ENCODE measurements at places on chromosomes 13 and 19. TPM values are rescaled to one million over a fixed set of nuclear protein-coding genes. Genes with fewer than 3 reads are reported as not detected.

DNA sequence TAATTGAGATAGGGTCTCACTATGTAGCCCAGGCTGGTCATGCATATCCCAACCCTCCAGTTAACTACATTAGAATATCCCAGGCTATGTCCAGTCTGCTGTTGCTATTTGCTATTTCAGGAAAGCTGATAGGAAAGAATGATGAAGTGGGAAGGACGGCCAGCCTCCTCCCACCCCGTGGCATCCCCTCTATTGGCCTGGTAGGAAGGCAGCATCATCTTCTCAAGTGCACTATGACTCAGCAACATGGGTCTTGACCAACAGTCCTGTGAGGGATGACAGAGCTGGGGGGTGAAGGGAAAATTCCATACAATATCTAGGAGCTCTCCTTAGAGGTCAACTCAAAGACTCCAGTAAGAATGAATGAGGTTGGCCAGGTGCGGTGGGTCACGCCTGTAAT lies 48.0 kb upstream of the ABCC4 start:
- no peaks in the 10 kb centered on the region for H3K4me1 ChIP-seq
- no peak overlapping the region for H3K27ac ChIP-seq
- H3K27me3 ChIP-seq: no peaks in the 10 kb centered on the region
- DNase-seq: no peak
- no peaks in the 10 kb centered on the region for H3K36me3 ChIP-seq

- H3K4me3 ChIP-seq: no peak overlapping the region
- H3K4me1 ChIP-seq: peaks cover 4% of the 10 kb centered on the region
- no peak overlapping the region for H3K27ac ChIP-seq
- H3K36me3 ChIP-seq: no peaks in the 10 kb centered on the region
These were observed 10.2 kb upstream of the CBLC start for GRCh38 chr19:44767295-44768180.

Gene ZNF540
- total RNA-seq: 3.0 TPM

GRCh38 chr19:6074709-6075403 lies 35.4 kb downstream of the RFX2 start:
- no peak overlapping the region for H3K27ac ChIP-seq
- DNase-seq: no peak
- no peaks in the 10 kb centered on the region for H3K4me1 ChIP-seq
- no peaks in the 10 kb centered on the region for H3K27me3 ChIP-seq

Gene NEK5
- total RNA-seq: 0.73 TPM

DNA sequence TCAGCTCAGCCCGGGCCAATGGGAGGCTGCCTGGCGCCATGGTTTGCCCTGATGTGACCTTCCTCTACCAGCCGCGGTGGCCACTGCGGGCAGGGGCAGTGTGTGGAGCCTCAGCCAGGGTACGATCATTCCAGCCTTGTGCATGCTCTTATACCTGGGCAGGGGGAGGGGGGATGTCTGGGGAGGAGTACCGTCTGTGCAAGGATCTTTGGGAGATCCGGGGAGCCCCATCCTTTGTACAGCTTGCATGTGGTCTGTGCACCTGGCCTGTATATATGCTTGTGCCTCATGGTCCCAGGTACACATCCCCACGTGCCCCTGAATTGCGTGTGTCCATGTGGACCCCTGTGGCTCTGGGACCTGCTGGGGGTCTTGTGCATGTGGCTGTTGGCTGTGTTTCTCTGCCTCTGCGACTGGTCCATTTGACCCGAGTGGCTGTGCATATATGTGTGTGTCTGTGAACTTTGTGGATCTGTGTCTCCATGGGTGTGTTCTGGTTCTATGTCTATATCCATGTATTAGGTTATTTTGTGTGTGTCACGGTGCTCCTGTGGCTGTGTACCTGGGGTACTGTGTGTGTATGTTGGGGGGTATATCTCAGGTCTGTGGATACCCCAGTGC lies 12.8 kb upstream of the NANOS3 start:
- H3K4me1 ChIP-seq: peaks cover 10% of the 10 kb centered on the region
- H3K36me3 ChIP-seq: no peaks in the 10 kb centered on the region
- DNase-seq: no peak

GRCh38 chr19:47798904-47799266 lies 5.5 kb downstream of the TPRX1 start:
- no peaks in the 10 kb centered on the region for H3K4me1 ChIP-seq
- no peak overlapping the region for H3K27ac ChIP-seq
- no peak for DNase-seq
- no peaks in the 10 kb centered on the region for H3K36me3 ChIP-seq
- no peak overlapping the region for H3K4me3 ChIP-seq
- no peaks in the 10 kb centered on the region for H3K27me3 ChIP-seq

DNA sequence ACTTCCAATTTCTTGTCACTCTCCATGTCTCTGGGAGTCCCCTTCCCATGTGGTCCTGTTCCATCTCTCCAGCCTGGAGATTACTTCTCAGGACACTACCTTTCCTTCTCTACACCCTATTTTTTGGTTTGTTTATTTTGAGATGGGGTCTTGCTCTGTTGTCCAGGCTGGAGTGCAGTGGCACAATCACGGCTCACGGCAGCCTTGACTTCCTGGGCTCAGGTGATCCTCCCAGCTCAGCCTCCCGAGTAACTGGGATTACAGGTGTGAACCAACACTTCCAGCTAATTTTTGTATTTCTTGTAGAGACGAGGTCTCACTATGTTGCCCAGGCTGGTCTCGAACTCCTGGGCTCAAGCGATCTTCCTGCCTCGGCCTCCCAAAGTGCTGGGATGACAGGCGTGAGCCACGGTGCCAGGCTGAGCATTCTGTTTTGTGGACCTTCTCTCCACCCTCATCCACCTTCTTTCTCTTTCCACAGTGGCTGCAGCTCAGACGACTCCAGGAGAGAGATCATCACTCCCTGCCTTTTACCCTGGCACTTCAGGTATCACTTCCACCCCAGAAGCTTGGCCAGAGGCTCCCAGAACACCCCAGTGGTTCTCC lies 644 bp downstream of the HCST start:
- no peak for DNase-seq
- H3K4me3 ChIP-seq: peak overlapping the region; percentile 72
- H3K36me3 ChIP-seq: no peaks in the 10 kb centered on the region
- peaks cover 30% of the 10 kb centered on the region for H3K4me1 ChIP-seq
- peak overlapping the region; percentile 75 for H3K27ac ChIP-seq
- no peaks in the 10 kb centered on the region for H3K27me3 ChIP-seq

DNA sequence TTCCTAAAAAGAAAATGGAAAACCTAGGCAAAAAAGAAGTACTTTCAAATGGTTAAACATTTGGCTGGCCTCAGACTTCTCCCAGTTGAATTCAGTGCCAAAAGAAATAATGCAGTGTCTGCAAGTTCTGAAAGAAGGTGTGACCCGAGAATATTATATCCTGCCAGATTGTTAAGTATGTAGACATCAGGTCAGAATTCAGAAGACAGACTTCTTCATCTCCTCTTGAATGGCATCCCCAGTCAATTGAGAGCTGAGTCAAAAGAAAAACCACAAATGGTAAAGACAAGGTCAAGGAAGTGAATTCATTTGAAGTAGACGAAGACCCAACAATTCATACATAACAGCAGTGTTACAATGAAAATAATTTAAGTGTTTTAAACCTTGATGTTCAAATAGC lies 194.5 kb downstream of the NBEA start:
- no peaks in the 10 kb centered on the region for H3K4me1 ChIP-seq
- no peaks in the 10 kb centered on the region for H3K27me3 ChIP-seq
- DNase-seq: no peak
- H3K36me3 ChIP-seq: no peaks in the 10 kb centered on the region
- H3K4me3 ChIP-seq: no peak overlapping the region

DNA sequence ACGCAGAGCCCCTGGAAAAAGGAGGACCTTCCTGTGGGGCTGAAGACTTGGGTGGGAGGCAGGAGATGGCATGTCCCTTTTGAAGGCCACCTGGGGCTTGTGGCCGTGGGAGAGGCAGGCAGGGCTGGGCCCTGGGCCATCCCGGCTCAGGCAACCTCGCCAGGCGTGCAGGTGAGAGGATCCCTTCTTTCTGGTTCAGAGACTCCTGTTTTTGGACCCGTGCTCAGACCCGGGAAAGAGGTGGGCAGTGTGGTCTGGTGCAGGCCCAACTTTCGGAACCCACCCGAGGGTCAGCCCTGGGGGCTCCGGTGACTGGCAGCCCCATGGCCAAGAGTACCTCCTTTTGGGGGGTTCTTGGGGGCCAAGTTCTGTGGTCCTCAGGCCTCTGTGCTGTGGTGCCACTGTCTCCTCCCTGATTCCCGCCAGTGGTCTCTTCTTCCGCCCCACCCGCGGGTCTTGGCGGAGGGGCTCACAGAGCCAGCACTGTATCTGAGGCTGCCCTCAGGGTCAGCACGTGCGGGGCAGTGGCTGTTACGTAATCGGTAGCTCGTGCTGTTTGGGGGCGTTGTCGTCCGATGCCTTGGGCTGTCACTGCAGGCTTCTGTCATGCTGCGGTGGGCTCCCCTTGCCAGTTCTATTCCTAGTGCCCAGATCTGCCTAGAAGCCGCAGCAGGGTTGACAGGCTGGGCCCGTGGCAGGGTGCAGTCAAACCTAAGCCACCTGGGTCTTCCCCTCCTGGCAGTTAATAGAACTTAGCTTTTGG lies 42.7 kb downstream of the KDM4B start:
- no peaks in the 10 kb centered on the region for H3K4me1 ChIP-seq
- H3K36me3 ChIP-seq: no peaks in the 10 kb centered on the region
- DNase-seq: no peak
- no peaks in the 10 kb centered on the region for H3K27me3 ChIP-seq

GRCh38 chr13:74586847-74587246 lies 452.6 kb upstream of the KLF12 start:
- no peaks in the 10 kb centered on the region for H3K36me3 ChIP-seq
- no peak overlapping the region for H3K4me3 ChIP-seq
- H3K27me3 ChIP-seq: no peaks in the 10 kb centered on the region

DNA sequence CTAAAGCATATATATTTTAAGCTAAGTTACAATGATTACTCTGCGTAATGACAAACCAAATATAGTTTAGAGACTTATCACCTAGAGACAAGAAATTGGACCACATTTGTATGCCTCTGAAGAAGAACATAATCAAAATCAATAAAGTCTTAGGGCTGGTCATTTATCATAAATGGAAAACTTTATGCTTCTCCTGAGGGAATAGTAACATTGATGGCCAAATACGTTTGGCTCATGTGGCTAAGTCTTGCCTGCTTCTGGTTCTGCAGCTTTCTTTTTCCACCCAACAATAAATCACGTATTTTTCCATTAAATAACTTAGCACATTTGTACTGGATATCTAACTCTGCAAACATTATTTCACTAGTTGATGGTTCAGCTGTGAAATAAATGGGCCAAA lies 458.4 kb downstream of the SLITRK1 start:
- H3K4me3 ChIP-seq: no peak overlapping the region
- no peak overlapping the region for H3K27ac ChIP-seq
- peaks cover 8% of the 10 kb centered on the region for H3K4me1 ChIP-seq
- no peak for DNase-seq
- no peaks in the 10 kb centered on the region for H3K36me3 ChIP-seq
- no peaks in the 10 kb centered on the region for H3K27me3 ChIP-seq

Gene SCEL
- not detected for total RNA-seq

- no peaks in the 10 kb centered on the region for H3K4me1 ChIP-seq
- H3K4me3 ChIP-seq: no peak overlapping the region
- H3K36me3 ChIP-seq: no peaks in the 10 kb centered on the region
- no peaks in the 10 kb centered on the region for H3K27me3 ChIP-seq
These were observed 214.8 kb downstream of the LMO7 start for GRCh38 chr13:75850916-75851315.

Gene KASH5
- total RNA-seq: not detected

DNA sequence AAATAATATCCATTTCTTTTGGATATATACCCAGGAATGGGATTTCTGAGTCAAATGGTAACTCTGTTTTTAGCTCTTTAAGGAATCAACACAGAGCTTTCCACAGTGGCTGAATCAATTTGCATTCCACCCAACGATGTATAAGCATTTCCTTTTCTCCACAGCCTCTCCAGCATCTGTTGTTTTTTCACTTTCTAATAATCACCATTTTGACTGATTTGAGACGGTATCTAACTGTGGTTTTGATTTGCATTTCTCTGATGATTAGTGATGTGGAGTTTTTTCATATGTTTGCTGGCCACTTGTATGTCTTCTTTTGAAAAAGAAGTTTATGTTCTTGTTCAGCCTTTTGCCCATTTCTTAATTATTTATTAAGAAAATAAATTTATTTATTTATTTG lies 352.2 kb upstream of the OBI1 start:
- H3K27me3 ChIP-seq: no peaks in the 10 kb centered on the region
- no peaks in the 10 kb centered on the region for H3K4me1 ChIP-seq
- no peak overlapping the region for H3K4me3 ChIP-seq
- no peak for DNase-seq

Gene CEACAM3
- total RNA-seq: not detected

GRCh38 chr13:47896546-47896945 lies 104.5 kb downstream of the SUCLA2 start:
- H3K27me3 ChIP-seq: no peaks in the 10 kb centered on the region
- H3K36me3 ChIP-seq: no peaks in the 10 kb centered on the region
- no peaks in the 10 kb centered on the region for H3K4me1 ChIP-seq
- DNase-seq: no peak

DNA sequence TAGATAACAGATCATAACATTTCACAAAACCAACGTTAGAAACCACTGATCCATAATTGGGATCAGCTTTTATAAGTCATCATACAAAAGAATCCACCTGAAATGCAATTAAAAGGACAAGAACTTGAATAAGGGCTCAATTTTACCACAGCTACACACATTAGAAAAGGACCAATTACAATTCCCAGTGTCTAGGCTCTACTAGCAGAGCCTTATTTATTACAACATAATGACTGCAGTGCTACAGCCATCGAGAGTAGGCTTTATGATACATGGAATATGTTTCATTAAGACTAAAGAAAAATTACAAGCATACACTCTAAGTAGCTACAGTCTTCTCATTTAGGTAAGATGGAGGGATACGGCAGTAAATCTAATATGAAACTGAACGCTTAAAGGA lies 2.9 kb downstream of the RBM26 start:
- peak overlapping the region; percentile 92 for H3K4me3 ChIP-seq
- H3K36me3 ChIP-seq: no peaks in the 10 kb centered on the region
- DNase-seq: no peak
- H3K27me3 ChIP-seq: no peaks in the 10 kb centered on the region
- H3K4me1 ChIP-seq: peaks cover 42% of the 10 kb centered on the region

Gene THSD1
- total RNA-seq: not detected

Gene KCNC3
- 3.4 TPM for total RNA-seq

DNA sequence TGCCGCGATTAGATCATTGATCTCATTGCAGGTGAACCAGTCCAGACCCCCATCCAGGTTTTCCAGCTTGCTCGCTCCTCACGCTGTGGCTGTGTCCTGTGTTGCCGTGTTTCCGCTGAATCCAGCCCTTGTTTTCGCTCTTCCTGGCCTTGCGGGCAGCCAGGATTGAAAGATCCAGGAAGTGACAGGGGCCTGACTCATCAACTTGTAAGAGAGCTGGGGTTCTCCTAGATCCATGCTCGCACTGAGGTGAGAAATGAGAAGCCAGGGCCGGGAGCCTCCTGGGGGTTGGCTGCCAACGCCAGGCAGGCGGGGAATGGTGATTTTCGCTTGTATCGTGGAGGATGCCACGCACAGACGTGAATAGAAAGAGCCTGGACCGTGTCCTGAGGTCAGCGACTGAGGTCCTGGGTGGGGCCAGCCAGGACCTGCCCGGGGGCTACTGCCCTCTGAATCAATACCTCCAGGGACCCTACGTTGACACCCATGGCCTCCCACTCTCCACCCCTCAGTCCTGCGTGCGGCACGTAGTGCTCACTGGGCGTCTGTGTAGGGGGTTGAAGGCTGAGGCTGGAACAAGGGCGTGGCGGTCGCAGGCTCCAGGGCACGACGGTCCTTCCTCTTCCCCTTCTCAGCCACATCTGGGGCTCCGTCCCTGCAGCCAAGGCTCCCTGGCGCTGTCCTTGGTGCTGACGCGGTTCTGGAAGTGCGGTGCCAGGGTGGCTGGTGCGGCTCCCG lies 7.3 kb upstream of the PTPRH start:
- peaks cover 4% of the 10 kb centered on the region for H3K4me1 ChIP-seq
- H3K36me3 ChIP-seq: no peaks in the 10 kb centered on the region
- peak overlapping the region; percentile 88 for H3K27ac ChIP-seq
- peak overlapping the region; percentile 84 for H3K4me3 ChIP-seq
- peak; percentile 98 for DNase-seq

Gene KLK2
- total RNA-seq: 0.69 TPM

Gene ICAM5
- total RNA-seq: 2.7 TPM

Measured in GM23338 (cell line).